ENCODE measurements at places on chromosomes 5 and 9.

GRCh38 chr9:126499005-126499910 is 114.5 kb upstream of the LMX1B start:
- DNase-seq: no peak

DNA sequence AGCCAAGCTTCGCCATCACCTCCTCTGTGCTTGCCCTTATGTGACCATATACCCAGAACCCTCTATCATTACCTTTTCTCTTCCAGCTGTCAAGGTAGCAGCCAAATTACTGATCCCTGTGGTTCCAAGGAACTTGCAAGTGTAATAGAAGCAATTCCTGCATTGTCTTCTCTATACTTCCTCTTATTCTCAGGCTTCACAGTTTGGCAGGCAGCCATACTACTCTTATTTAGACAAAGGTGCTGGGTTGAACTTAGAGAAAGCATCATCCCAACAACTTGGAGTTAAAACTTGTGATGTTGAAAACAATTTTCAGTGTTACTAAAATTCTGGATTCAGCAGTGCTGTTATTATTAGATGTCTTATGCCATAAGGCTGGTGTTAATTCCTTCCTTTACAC is 93.2 kb downstream of the NLN start:
- no peak for DNase-seq

DNA sequence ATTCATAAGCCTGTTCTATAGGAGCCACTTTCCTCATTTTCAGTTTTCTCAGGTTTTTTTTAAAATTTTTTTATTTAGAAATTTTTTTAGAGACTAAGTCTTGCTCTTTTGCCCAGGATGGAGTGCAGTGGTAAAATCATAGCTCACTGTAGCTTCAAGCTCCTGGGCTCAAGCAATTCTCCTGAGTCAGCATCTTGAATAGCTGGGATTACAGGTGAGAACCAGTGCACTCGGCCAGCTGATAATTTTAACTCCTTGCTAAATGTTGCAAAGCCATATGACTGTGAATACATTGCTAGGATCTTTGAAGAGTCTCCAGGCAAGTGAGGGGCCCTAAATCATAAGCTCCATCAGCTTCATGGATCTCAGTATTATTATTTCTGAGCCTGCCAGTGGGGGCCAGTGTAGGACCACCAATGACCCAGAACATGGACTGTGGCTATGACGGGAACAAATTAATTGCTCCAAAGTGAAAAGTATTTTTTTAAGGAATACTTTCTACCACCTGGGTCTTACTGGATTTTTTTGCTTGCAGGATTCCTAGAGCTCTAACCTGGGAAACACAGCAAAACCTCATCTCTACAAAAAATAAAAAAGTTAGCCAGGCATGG is 5.7 kb upstream of the GAPVD1 start:
- DNase-seq: no peak

GRCh38 chr9:34025062-34025461 is 23.6 kb downstream of the UBAP2 start:
- no peak for DNase-seq

DNA sequence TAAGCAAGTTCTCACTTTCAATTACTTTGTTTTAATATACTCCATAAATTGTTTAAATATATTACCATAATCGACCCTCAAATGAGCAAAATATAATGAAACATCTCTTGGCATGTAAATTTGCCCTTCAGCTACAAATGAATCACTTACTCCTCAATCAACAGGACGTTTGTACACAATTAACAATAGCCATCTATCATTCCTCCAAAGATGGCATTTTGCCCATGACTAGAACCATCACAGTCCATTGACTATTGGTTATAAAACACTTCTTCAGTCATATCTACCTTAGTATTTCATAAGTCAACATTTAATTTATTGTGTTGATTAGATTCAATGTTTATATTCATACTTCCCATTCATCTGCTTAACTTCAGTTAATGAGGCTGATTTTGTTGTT is 127.2 kb downstream of the CTNND2 start:
- no peak for DNase-seq

- DNase-seq: no peak
Measured at GRCh38 chr5:14281746-14282181, 138.6 kb downstream of the TRIO start.

DNA sequence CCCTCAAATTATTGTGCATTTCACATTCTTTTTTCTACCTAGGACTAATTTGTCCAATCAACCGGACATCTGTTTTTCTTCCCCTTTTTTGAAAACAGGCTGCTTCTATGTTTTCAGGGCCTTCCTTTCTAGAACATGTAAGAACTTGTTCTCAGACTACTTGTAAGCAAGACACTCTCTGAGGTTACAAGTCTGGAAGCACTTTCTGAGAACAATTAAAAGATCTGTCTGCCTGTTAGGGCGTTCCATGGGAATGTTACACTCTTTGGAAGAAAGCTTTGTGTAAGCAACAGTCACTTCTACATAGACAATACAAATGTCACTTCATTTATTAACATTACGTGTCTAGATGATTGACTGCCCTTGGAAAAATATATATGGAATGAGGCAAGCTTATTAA is 50.9 kb upstream of the HSPB3 start:
- no peak for DNase-seq

DNA sequence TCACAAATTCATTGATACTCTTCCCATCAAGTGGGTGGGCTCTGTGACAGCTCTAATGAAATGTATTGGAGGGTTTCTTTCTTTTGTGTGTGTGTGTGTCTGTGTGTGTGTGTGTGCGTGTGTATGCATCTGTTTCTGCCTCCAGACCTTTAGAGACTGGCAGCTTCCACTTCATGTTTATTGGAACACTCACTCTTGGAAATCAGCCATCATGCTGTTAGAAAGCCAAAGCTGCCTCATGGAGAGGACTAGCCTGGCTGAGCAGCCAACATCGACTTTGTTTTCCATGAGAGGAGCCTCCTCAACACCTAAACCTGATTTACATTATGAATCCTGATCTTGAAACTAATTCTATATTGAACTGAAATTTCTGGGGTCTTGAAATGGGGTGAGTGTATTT is 128.5 kb upstream of the FAM174A start:
- no peak for DNase-seq

- DNase-seq: no peak
Measured at GRCh38 chr5:74502479-74502950, 138.0 kb downstream of the ENC1 start.

GRCh38 chr5:51208296-51208695 is 175.0 kb upstream of the ISL1 start:
- no peak for DNase-seq

GRCh38 chr5:1827025-1827885 is 26.0 kb downstream of the NDUFS6 start:
- no peak for DNase-seq

- no peak for DNase-seq
Measured at GRCh38 chr5:80860924-80861613, 99.1 kb upstream of the RASGRF2 start.

- no peak for DNase-seq
Measured at GRCh38 chr5:59067956-59068656, 485.2 kb downstream of the RAB3C start.

DNA sequence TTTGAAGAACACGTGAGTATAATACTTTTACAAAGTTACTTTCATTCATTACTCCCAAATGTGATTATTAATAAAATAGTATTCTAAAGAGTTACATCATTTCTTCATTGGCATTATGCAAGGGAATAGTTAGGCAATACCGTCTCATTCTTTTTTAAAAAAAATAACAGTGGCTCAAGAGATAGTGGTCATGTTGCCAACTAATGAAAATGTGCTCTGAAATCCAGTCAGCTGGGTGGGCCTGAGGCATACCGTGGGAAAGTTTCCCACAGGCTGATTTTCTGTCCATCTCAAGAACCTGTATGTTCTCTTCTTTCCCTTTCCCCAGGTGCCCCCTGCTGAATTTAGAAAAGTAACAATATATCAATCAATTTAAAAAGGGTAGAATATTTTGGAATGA is 40.8 kb upstream of the ROPN1L start:
- no peak for DNase-seq

- DNase-seq: no peak
Measured at GRCh38 chr9:21576331-21577189, 94.4 kb upstream of the IFNE start.

- DNase-seq: no peak
Measured at GRCh38 chr9:74644023-74644422, 146.9 kb downstream of the RORB start.

GRCh38 chr9:138072161-138072842 is 194.7 kb downstream of the CACNA1B start:
- no peak for DNase-seq

DNA sequence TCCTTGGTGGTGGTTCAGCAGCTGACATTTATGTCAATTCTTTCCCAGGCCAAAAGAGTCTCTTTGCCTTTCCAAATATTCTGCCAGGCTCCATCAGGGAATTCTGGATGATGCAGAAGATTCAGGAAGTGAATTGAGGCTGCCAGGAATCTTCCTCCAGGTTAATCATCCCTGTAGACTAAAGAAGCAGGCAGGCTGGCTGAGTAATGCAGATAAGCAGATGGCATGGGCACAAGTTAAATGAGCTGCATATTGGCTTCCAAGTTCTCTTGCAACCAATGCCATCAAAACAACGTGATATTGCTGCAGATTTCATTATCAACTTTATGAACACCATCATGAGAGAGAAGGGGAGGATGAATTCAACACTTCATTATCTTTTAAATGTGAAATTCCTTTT is 324.5 kb downstream of the KCNN2 start:
- DNase-seq: no peak

- no peak for DNase-seq
Measured at GRCh38 chr9:127402401-127403090, 5.6 kb downstream of the SLC2A8 start.

DNA sequence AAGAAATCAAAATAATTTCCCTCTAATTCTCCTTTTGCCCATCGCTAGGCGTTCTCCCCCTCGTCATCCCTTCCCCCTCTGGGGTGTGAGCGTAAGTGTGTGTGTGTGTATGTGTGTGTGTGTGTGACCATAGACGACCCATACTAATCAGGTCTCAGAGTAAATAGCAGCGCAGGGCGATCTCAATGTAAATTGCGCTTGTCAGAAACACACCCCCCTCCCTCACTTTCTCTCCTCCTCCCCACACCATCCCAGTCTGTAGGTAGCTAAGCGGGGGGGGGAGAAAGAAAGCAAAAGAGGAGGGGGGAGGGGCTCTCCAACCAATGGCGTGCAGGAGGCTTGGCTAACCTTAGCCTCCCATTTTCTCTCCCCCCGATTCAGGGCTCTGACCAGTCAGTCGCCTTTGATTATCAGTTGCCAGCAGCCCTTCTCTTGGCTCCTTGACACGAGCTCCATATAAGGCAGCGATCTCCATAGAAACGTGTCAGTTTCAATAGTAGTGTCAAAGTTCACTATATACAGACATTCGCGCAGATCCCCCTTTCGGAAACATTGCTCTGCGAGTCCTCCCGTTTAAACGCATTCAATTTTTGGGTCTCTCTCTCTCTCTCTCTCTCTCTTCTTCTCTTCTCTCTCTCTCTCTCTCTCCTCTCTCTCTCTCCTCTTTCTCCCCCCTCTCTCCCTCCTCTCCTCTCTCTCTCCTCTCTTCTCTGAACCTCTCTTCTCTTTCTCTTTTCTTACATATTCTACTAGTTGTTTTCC is at the start of gene NR2F1:
NR2F1 (plus strand) TSS at position 546 of the 762 bp plus-strand sequence. CDS start 1,802 bp downstream, outside the sequence.
- peak; percentile 91 for DNase-seq

DNA sequence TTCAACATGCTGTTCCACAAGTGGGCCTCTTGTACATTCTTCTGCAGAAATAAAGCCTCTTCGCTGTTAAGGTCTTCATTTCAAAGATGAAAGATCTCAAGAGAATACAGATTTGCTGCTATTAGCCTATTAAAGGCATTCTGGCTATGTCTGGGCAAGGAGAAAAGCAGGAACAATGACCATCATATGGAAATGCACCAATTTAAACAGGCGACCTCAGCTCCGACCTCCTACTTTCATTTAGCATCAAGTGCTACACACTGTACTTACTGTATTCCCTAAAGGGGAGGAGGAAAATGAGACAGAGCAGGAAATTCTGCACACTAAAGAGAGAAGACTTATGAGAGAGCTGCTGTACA is 64.8 kb downstream of the HABP4 start:
- no peak for DNase-seq

DNA sequence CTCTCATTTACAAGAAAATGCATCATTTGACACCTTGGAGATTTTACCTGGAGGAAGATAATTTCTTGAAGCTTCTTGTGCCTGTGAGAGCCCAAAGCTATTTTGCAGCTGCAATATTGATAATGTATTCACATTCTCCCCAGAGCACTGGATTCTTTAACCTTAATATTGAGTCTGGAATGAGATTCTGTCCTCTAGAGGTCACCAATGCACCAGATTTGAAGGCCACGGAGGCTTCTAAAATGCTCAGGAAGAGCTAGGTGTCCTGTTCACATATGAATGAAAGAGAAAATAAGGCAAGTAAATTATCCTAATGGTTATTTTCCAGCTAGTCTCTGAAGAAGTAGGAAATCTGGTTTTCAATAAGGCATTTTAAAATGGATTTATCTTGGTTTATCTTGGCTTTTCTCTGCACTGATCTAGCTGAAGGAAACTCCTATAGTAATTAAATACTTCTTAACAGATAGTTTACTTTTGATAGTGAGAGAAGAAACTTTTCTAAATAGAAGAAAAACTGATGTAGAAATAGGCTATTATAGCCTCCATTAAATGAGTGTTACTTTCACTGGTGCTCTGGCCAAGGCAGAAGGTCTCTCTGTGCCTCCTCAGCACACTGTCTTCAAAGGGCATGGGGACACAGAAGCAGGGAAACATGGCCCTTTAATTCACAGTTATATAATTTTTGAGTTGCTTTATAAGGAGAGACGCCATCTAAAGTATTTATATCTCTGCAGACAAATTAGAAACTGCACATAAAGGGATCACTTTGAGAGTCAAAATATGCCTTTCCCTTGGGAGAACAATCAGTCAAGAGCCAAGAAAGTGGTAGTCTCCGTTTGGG is 297.0 kb upstream of the ACTBL2 start:
- DNase-seq: no peak

- no peak for DNase-seq
Measured at GRCh38 chr9:38361473-38361850, 31.0 kb upstream of the ALDH1B1 start.

DNA sequence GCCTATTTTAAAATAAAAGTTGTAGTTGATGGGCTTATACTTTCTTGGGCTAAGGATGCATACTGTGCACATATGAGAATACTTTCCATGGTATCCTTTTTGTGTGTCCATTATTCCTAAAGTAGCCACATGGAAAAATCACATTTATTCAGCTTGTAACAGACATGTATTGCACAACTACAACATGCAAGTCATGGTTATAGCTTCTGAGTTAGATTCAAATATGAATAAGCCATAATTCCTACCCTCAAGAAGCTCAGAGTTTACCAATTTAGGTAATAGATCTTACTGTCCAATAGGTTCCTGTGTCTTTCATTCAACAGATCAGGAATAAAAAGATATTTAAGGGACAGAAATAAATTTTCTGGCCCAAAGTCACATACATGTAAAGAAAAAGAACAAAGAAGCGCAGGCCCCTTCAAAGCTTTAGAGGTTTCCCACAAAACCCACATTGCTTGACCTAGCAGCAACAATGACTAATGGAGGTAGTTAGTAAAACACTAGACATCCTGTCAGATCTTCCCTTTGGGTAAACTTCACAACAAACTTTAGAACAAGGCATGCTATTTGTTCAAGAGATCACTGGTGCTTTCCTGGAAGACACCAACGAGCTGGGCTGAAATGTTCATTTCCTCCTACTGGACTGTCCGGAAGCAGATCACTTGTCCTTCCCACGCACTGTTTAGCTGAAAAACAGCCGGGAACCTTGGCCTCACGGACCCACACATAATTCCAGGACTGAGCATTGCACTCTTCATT is 78.4 kb upstream of the ITGA1 start:
- no peak for DNase-seq
